Right hindlimb (tissue), 1 donor: ENCODE measurements at places on chromosomes 4 and X.

DNA sequence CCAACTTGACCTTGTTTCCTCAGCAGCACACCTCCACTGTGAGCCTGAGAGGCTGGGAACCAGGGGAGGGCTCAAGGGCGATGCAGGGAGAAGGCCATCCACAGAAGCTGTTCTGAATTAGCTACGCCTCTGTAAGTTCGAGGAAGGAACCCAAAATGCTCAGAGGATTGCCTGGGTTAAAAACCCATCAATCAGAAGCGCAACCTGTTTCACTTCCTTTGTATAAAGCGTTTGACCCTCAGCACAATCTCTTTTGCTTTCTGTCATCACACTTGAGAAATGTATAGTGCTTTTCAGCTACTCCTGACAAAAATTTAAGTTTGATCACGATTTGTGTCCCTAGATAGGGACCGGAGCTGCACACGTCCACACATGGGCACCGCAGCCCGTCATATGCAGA, 48.0 kb upstream of the MAP3K15 start:
- DNase-seq, result no peak

DNA sequence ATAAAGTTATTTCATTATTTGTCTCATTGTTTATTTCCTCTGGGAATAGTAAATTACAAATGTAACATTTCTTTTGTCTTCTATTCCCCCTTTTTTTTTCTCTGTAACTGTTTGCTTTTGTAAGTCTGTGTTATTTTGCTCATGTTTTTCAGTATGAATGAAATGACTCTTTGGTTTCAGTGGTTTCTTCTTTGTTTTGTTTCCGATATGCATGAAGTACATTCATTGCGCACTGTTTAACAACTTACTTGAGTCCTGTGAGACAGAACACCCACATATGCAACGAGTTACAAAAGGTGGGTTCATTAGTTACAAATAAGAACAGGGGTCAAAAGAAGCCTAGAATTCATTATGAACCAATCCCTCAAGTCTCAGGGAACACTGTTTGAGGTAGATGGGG, 175.0 kb upstream of the UGT8 start:
- DNase-seq, result no peak

DNA sequence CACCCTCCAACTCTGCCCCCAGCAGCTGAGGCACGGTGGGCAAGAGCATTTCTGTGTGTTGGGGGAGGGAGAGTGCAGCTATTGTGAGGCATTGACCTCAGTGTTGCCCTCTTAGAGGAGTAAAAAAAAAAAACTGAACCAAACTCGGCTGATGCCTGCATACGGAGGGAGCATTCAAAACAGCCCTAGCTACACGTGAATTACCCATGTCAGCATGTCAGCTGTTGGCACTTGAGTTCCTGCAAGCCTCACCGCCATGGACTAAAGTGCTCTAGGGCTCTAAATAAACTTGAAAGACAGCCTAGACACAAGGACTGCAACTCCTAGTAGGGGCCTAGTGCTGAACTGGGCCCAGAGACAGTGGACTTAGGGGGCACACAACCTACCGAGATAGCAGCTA, 22.0 kb downstream of the ITIH6 start:
- DNase-seq, result no peak

GRCh38 chrX:72080800-72081199, 50.9 kb downstream of the RTL5 start:
- no peak for DNase-seq

DNA sequence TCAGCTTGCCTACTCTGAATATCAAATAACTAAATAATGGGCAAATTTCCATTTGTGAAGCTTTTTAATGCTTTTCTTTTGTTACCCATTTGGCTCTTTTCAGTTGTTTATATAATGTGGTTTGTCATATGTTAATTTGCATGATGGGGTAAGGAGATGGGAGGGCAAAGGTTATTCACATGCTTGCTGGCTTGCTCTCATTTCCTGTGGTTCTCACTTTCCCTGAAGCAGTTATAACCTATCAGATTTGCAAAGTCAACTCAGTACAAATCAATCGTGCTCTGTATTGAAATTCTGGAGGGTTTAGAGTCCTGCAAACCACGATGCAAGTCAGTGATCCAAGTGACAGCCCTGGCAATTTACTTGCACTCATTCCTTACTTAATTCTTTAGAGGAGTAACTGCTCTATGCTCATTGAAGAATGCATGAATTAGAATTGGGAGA, 711.2 kb downstream of the ADGRL3 start:
- DNase-seq, result no peak

- DNase-seq, result no peak
Measured at GRCh38 chr4:122456231-122457116, at the start of gene IL2. IL2 (minus strand) TSS chr4:122456725; CDS start chr4:122456440, 285 bp downstream.

- no peak for DNase-seq
Measured at GRCh38 chrX:15567886-15568616, 32.7 kb downstream of the ACE2 start.

DNA sequence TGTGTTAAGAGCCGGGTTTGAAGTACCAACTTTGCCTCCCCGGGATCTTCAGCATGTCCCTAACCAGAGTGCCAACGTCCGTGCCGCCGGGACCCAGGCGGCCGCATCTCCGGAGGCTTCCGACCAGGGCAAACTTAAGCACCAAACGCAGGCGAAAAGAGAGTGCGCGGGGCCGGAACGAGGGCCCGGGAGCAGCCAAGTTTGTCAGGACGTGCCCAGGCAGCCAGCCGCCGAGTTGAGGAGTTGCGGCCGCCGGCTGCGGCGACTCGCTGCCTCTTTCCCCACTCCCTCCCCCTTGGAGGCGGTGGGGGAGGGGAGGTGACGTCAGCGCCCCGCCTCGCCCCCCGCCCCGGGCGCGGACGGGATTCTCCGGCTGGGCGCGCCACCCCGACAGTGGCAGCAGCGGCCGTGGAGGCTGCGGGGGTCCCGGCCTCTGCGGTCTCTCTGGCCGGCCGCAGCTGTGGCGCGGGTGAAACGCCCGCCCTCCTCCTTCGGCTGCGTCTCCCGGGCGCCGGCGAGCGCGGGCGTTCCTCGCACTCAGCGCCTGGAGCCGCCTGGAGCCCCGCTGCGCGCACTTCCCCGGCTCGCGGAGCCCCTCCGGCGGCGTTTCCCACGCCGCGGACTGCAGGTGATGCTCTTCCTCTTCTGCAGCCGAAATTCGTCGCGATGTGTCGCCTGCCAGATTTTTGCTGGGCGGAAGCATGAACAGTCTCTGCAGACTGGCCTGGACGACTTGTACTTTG, 2.9 kb upstream of the FAT1 start:
- peak; percentile 93 for DNase-seq
